Brain pericyte (primary cell): ENCODE measurements at places on chromosomes 12 and 14.

- DNase-seq: no peak
Measured at GRCh38 chr14:92973261-92973797, 50.4 kb downstream of the CHGA start.

DNA sequence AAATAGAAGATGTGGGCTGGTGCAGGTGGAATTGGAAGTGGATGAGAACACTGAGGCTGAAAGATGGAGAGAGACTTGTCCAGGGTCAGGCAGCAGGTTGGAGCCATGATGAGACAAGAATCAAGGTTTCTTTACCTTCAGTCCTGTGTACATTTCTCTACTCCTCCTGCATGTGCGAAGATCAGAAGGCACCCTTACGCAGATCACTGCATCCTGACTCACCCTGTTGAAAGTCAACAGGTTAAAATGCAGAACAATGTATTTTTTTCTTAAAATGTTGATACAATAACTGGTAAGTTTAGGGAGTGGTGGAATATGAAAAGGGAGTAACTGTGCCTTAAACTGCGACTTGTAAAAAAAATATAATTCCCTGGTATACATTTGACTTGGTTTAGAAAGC is 47.8 kb downstream of the TESPA1 start:
- DNase-seq: no peak

DNA sequence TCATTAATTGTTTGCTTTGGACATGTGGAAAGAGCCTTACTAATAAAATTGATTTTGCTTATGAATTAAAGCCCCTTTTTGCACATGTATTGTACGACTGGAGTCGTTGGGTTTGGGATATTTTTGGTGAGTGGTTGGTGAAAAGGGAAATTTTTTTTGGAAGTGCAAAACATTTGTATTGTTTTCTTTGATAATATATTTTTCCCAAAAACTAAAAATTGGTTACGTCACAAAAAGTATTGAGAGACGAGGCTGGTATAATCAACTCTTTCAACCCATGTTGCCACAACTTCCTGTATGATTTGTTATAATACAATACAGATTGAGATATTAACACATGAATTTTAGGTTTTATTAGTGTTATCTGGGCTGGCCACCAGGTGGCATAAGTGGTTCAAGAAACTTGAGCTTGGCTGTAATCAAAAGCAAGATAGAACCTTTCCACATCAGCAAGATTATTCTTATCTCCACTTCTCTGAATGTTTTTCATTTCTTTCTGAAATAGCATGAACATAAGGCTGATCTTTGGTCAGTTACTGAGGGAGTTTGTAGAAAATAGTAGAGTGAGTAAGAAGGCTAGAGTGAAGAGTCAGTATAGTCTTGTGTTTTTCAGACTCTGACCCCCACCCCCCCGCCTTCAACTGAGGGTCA is 8.7 kb downstream of the NGDN start:
- DNase-seq: no peak

- DNase-seq: no peak
Measured at GRCh38 chr12:15788233-15789219, 662 bp downstream of the EPS8 start.

GRCh38 chr14:36426836-36427235 is 93.2 kb downstream of the NKX2-1 start:
- DNase-seq: no peak

DNA sequence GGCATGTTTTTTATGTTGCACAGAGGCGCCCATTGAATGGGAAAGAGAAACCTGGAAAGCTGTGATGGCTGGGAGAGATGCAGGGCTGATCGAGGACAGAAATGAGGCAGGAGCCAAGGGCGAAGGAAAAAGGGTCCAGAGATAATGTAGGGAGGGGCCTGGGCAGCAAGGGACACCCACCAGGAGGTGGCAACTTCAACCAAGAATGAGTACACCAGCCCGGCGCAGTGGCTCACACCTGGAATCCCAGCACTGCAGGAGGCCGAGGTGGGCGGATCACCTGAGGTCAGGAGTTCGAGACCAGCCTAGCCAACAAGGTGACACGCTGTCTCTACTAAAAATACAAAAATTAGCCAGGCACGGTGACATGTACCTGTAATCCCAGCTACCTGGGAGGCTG is 4.0 kb downstream of the SSH1 start:
- no peak for DNase-seq

GRCh38 chr12:71755146-71755892 is 656 bp downstream of the RAB21 start:
- DNase-seq: no peak

- no peak for DNase-seq
Measured at GRCh38 chr12:62273724-62274380, 13.6 kb downstream of the USP15 start.

- no peak for DNase-seq
Measured at GRCh38 chr12:52155048-52155868, 36.6 kb downstream of the KRT80 start.

DNA sequence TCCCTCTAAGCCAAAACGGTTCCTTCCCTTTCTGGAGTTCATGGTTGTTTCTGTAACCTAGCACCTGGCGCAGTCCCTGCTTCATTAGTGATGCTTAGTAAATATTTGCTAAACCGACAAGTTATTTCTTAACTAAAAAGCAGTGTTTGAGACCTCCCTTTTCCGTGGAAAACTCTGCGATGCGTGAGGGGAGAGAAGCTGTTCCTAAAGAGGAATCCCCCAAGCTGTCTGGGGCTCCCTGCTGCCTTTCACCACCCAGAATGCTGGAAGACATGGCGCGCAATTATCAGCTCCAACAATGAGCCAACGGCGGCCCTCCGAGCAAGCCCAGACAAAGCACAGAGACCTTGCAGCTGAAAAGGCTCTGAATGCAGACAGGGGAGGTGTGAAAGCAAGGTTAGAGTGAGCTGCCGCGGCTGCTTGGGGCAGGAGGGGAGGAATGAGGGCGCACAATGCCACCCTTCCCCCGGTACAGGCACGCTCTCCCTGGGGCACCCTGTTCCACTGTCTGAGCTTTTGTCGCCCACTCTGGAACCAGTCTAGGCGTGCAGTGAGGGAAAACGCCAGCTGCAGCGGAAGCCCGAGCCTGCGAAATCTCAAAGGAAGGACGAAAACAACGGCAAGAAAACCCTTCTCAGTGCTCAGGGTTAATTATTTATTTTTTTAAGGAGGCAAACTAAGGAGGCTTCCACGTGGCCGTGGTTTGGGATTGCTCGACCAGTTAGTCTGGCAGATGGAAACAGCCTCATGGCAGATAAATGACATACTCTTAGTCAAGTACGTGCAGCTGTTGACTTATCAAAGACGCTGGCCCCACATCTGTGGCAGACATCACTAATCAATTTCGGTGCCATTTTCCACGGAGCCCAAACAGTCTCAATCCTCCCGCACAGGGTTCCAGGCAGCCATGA is 66.3 kb downstream of the RBM19 start:
- DNase-seq: no peak

- no peak for DNase-seq
Measured at GRCh38 chr12:109632342-109632741, 58.7 kb downstream of the MVK start.

- DNase-seq: no peak
Measured at GRCh38 chr12:7081037-7081436, 11.2 kb downstream of the C1R start.

GRCh38 chr14:35558680-35559079 is 24.7 kb downstream of the INSM2 start:
- DNase-seq: no peak

GRCh38 chr12:102512523-102512922 is 32.2 kb upstream of the IGF1 start:
- DNase-seq: no peak

DNA sequence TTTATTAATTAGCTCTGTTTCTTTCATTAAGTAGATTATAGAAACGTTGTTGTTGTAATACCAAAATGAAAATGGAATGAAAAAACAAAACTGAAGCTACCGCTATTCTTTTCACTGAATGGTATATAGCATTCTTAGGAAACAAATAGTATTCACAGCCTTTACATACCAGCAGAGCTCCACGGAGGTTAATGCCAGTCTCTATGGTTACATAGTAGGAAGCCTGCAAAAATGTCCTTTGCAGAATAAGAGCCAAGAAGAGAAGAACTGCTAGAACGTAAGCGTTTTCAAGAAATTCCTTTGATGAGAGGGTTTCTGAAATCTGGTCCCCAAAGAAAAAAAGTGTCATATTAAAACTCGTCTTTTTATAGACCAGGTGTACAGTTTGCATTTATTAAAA is 30.6 kb downstream of the ABCC9 start:
- no peak for DNase-seq

DNA sequence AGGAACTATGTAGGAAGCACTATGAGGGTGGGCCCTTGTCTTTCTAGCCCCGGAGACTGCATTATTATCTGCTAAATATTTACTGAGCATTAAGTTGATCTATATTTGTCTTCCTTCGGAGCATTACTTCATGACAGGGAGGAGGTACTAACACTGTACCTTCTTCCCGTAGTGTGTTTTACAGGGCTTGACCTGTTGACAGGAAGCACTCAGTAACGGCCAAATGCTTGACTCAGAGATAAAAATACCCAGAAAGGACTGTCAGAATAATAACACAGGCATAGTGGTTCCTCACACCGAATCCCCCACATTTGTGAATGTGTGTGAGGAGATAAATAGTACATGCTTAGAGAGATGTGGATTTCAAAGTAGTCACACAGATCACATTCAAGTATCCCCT is 466.6 kb downstream of the EGLN3 start:
- no peak for DNase-seq

DNA sequence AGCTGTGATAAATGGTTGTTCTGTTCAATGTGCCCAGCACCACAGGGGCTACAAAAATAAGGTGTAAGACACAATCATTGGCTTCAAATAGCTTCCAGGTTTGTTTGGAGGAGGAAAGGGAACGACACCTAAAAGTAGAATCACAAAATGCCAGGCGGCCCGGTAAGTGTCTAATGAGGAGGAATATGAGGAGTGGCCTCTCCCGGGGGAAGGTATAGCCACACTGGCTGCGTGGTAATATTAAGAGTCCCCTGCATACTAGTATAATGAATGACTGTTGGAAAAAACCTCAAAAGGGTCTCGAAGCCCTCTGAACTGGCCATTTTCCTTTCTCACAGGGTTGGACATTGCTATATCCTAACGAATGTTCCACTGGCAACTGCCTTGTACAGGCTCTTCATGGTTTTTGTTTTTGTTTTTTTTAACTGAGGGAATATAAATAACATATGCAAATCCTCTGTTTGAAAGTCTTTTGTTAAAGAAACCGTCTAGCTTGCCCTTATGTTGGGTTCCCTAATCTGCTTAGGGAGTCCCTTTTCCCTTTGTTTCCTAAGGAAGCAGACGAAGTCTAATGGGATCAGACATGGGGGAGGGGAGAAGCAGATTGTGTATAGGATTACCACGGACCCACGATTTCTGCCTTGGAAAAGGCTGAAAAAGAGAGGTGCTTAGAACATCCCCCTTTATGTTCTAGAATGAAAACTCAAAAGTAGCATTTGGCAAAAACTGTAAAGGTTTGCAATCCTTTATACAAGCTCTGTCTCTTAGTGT is 4.2 kb downstream of the CCDC60 start:
- DNase-seq: no peak

DNA sequence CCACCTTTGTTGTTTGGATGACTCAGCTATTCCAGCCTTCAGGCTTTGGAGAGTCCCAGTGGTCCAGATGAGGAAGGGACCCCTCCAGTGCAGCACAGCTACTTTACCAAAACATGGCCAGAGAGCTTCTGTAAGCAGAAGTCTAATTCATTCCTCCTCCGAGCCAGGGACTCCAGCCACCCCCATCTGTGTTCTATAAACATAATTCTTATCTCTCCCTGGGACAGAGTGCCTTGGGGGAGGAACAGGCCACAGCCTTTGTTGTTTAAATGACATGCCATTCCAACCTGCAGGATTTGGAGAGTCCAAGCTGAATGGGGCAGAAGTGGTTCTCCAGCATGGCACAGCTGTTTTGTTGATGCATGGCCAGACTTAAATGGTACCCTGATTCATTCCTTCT is 994.0 kb downstream of the TRHDE start:
- no peak for DNase-seq

DNA sequence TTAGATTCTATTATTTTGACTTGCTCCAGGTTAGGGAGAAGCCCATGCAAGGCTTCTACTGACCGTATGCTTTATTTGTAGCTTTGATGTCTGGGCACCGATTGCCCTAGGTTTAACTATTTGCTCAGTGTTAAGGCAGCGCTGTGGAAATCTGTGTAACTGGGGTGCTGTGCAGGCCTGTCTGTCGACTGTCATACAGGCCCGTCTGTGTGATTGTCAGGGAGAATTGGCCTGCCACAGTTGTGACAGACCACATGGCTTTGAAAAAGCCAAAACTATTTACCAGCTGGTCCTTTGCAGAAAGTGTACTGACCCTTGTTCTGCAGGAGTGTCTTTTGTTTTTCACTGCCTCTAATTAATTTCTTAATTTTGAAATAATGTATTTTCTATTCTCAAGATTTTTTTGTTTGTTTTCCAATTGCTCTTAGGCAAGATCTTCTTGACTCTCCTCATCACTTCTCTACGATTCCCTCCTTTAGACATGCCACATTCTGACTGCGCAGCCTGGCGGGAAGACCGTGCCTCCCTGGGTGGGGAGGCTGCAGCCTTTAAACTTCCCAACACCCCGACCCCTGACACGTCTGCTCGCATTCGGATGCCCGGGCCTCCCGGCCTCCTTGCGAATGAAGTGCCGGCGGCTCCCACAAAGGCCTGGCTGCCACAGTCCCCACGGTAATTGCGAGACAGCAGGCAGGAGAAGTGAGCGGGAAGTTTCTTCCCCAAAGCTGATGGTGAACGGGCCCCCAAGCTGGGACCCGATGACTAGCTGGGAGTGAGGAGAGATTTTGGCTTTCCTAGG is 99.0 kb upstream of the EVL start:
- no peak for DNase-seq

- DNase-seq: no peak
Measured at GRCh38 chr12:104519190-104520019, 62.7 kb downstream of the CHST11 start.

DNA sequence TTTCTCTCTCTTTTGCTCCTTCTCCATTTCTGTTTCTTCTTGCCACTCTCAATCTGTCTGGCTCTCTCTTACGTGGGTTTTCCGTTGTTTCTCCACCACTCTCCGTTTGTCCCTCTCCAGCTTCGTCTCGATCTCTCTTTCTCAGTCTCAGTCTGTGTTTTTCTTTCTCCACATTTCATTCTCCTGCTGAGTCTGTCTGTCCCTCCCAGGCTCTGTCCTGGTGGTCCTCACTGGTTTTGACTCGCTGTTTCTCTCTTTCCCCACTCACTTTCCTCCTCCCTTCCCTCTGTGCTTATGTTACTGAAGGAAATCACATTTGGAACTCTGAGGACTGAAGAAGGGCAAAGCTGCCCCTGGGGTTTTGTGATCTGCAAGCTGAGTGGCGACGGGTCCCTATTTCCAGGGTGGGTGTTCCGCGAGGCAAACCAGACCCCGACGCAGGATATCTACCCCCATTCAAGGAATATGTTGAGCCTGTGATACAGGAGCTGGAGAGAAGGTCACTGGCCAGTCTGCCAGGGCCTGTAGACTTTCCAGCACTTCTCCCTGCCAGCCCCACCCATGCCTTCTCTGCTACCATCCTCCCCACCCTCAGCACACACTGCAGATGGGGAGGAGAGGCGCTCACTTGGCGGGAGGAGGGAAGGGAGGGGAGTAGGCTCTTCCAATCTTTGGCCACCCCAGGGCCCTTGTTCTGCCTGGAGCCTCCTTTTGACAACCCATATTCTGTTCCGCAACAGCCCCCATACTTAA is 102.7 kb upstream of the MAP1LC3B2 start:
- DNase-seq: no peak

- DNase-seq: no peak
Measured at GRCh38 chr12:26402648-26403047, 207.3 kb downstream of the SSPN start.

GRCh38 chr14:101131451-101131916 is 228.0 kb upstream of the RTL1 start:
- DNase-seq: no peak

GRCh38 chr12:4910502-4911315 is 1.0 kb downstream of the KCNA1 start:
- no peak for DNase-seq

- DNase-seq: peak; percentile 18
Measured at GRCh38 chr12:56358836-56359532, 923 bp downstream of the STAT2 start.
